Stomach (tissue), 19 donors: ENCODE measurements at places on chromosomes 11 and 22. TPM values are rescaled to one million over a fixed set of nuclear protein-coding genes. Genes with fewer than 3 reads are reported as not detected.

Gene TEX54
- total RNA-seq: not detected

Gene ROBO3
- total RNA-seq: 39.1 TPM

DNA sequence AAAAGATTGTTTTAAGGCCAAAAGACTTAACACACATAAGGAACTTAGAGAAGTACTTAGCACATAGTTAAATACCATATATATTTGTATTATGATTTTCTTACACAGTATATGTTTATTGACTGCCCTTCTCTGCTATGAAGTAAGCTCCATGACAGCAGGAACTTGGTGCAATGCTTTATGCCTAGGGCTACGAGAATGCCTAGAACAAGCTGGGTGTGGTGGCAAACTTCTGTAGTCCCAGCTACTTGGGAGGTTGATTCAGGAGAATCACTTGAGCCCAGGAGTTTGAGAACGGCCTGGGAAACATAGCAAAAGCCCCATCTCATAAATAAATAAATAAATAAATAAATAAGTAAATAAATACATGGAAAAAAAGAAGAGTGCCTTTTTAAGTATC, 1.9 kb downstream of the SLC5A12 start:
- DNase-seq: no peak
- no peaks in the 10 kb centered on the region for H3K4me1 ChIP-seq
- no peak overlapping the region for H3K27ac ChIP-seq
- H3K36me3 ChIP-seq: no peaks in the 10 kb centered on the region
- no peak overlapping the region for H3K4me3 ChIP-seq

- H3K36me3 ChIP-seq: no peaks in the 10 kb centered on the region
- H3K4me1 ChIP-seq: no peaks in the 10 kb centered on the region
- no peaks in the 10 kb centered on the region for H3K27me3 ChIP-seq
- H3K4me3 ChIP-seq: no peak overlapping the region
- H3K27ac ChIP-seq: no peak overlapping the region
Measured at GRCh38 chr11:10377183-10377582, 72.3 kb downstream of the ADM start.

- H3K27ac ChIP-seq: no peak overlapping the region
- peaks cover 9% of the 10 kb centered on the region for H3K4me1 ChIP-seq
- no peak overlapping the region for H3K4me3 ChIP-seq
- peaks cover 15% of the 10 kb centered on the region for H3K36me3 ChIP-seq
Measured at GRCh38 chr11:66559866-66560676, 8.3 kb downstream of the CTSF start.

DNA sequence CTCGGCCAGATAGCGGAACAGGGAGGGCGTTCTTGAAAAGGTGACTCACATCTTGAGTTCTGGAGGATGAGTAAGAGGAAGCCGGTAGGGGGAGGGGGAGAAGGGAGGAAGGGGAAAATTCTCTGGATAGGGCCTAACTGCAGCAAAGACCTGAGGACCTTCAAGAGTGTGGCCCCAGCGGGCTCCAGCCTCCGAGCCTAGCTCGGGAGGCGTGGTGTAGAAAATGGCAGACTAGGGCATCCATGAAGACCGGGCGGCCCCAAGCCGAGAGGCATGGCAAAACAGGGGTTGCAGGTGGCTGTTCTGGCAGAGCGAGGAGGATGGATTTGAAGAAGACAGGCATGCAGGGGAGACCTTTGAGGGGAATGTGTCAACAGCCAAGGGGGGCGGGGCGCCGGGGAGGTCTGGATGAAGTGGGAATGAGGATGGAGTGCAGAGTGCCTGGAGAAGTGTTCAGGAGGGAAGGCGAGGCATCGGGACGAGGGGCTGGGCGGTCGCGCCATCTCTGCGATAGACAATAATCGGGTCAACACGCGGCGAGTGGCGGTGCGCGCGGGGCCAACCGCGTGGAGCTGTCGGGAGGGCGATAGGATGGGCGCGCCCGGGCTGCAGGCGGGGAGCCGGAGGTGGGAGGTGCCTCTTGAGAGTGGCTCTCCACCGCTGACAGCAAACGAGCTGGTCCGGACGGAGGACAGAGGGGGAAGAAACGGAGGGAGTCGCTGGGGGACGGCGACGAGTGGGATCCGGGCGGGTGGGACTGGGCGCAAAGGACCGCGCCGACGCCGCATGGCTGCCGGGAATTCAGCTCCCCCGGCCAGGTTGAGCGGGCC, 40.0 kb upstream of the CREB3L1 start:
- peak; percentile 83 for DNase-seq
- H3K4me3 ChIP-seq: peak overlapping the region; percentile 61
- H3K36me3 ChIP-seq: no peaks in the 10 kb centered on the region
- no peaks in the 10 kb centered on the region for H3K27me3 ChIP-seq

GRCh38 chr11:88326099-88326498, 11.4 kb downstream of the CTSC start:
- H3K4me3 ChIP-seq: no peak overlapping the region
- DNase-seq: no peak
- no peaks in the 10 kb centered on the region for H3K27me3 ChIP-seq
- no peaks in the 10 kb centered on the region for H3K36me3 ChIP-seq
- no peaks in the 10 kb centered on the region for H3K4me1 ChIP-seq

- no peaks in the 10 kb centered on the region for H3K36me3 ChIP-seq
- H3K4me3 ChIP-seq: no peak overlapping the region
- H3K27ac ChIP-seq: no peak overlapping the region
- H3K4me1 ChIP-seq: no peaks in the 10 kb centered on the region
Measured at GRCh38 chr11:95690100-95690499, 99.5 kb downstream of the FAM76B start.

Gene TRPC6
- 12.6 TPM for total RNA-seq

Gene MRGPRG
- not detected for total RNA-seq

DNA sequence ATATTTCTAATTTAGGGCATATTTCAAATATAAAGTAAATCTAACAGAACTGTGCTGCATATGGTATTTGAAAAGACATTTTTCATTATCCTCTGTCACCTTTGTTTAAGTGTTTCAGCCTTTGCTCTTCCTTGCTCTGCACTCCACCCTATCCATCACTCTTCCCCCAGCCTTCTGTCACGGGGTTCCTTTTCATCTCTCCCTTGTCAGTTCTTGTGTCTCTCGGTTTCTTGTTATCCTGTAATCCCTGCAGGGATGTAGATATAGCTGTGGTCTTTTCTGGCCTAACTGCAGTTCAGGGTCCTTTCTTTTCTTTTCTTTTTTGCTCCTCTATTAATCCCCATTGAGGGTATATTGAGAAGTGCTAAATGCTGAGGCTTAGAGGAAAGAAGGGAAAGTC, 261.9 kb downstream of the DCDC1 start:
- H3K27ac ChIP-seq: no peak overlapping the region
- H3K4me1 ChIP-seq: no peaks in the 10 kb centered on the region
- no peaks in the 10 kb centered on the region for H3K36me3 ChIP-seq
- no peak overlapping the region for H3K4me3 ChIP-seq
- DNase-seq: no peak

- no peak overlapping the region for H3K27ac ChIP-seq
- no peaks in the 10 kb centered on the region for H3K36me3 ChIP-seq
- H3K4me3 ChIP-seq: no peak overlapping the region
- peaks cover 30% of the 10 kb centered on the region for H3K27me3 ChIP-seq
Measured at GRCh38 chr11:94737171-94737611, 31.0 kb upstream of the AMOTL1 start.

Gene MMP7
- total RNA-seq: 0.37 TPM

DNA sequence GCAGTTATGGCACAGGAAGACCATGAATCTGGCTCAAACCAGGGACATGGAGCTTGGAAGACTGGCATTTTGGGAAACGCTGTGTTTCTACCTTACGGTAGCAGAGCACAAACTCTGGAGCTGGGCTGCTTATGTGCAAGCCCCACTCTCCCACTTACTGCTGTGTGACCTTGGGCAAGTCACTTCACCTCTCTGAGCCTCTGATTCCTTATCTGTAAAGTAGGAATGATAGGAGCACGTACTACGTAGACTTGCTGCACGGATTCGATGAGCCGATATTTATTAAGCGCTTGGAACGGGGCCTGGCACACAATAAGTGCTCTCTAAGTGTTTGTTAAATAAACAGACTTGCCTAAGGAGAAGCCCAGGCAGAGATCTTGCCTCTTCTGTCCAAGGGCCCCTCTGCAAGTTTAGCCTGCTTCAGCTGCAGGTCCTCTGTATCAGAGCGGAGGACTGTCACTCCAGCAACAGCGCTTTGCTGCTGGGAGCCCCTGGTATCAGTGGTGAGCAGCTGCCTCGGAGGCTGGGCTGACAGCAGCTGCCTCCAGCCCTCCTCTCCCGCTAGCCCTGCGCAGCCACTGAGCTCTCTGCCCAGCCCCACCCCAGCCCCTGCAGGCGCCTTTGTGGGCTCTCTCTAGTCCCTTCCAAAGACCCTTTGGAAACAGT, 96.9 kb upstream of the ANO1 start:
- H3K4me1 ChIP-seq: peaks cover 18% of the 10 kb centered on the region
- H3K4me3 ChIP-seq: no peak overlapping the region
- H3K27ac ChIP-seq: no peak overlapping the region

Gene PYGM
- total RNA-seq: 0.58 TPM

DNA sequence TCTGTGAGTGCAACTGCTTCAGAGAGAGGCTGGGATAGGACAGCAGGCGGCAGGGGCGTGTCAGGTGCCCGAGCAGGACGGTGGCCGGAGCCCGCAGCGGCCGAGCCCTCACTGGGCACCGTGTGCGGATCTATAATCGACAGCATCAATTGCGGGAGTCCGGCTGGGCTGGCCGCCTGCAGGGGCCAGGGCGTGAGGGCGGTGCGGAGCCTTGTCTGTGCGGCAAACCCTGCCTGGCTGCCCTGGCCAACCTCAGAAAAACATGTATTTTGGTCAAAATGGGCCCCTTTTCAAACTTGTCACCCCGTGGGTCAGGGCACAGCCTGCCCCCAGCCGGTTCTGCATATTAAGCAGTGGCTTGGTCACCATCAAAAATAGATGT, 91.3 kb upstream of the KCNQ1OT1 start:
- peak overlapping the region; percentile 39 for H3K4me3 ChIP-seq
- H3K27me3 ChIP-seq: no peaks in the 10 kb centered on the region
- H3K27ac ChIP-seq: peak overlapping the region; percentile 80
- no peaks in the 10 kb centered on the region for H3K36me3 ChIP-seq
- H3K4me1 ChIP-seq: peaks cover 35% of the 10 kb centered on the region

GRCh38 chr11:114326151-114326550, 30.0 kb downstream of the NNMT start:
- no peaks in the 10 kb centered on the region for H3K27me3 ChIP-seq
- DNase-seq: no peak
- H3K36me3 ChIP-seq: no peaks in the 10 kb centered on the region
- H3K27ac ChIP-seq: no peak overlapping the region
- peaks cover 5% of the 10 kb centered on the region for H3K4me1 ChIP-seq

Gene SCGB1D4
- not detected for total RNA-seq
